ENCODE measurements at places on chromosomes 7 and 10. TPM values are rescaled to one million over a fixed set of nuclear protein-coding genes. Genes with fewer than 3 reads are reported as not detected.

DNA sequence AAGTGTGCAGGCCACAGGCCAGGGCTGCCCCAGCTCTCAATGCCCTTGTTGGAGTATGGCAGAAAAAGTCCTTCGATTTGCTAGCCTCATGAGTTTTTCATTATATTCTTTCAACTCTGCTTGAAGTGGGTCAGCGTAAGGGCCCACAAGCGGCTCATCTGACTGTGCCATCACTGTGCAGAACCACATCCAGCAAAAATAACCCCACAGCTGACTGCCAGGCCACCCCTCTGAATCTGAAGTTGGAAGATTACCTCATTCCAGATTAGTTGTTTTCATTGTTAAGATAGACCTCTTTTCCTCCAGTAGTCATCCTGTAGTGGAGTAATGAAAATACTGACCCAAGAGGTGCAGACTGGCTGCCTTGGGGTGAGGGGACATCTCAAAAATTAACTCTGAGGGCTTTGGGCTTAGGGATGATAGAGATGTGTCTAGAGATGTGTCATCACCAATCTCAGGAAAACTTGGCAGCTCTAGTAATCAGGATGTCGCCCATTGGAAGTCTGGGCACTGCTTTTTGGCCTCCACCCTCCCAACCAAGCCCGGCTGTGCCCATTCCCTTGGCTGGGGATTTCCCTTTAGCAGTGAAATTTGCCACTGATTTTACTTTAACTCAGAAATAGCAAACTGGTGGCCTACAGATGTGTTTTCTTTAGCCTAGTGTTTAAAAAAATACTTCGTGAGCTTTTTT is 164.3 kb downstream of the LCOR start:
- no peaks in the 10 kb centered on the region for H3K4me1 ChIP-seq
- H3K27ac ChIP-seq = no peak overlapping the region
- H3K27me3 ChIP-seq = no peaks in the 10 kb centered on the region
- H3K4me3 ChIP-seq = no peak overlapping the region
- no peak for DNase-seq
- H3K36me3 ChIP-seq = no peaks in the 10 kb centered on the region

The WDR37 gene
- 9.1 TPM for total RNA-seq

DNA sequence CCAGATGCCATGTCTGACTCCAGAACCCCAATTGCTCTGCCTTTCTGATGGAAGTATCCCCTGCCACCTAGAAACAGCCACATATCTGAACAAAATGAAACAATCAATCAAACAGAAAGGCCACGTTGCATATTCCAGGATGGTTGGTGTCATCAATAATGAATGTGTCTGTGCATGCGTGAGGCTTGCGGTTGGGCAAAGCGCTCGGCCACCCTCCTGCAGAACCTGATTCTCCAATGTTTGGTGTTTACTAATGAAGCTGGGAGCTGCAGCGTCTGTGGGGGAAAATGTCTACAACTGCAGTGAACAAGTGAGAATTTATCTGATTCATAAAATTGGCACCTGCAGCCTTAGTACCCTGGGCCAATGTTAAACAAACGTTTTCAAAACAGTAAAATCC is 121.2 kb upstream of the ADARB2 start:
- no peaks in the 10 kb centered on the region for H3K4me1 ChIP-seq
- no peak overlapping the region for H3K4me3 ChIP-seq
- DNase-seq = no peak
- H3K27me3 ChIP-seq = no peaks in the 10 kb centered on the region
- no peaks in the 10 kb centered on the region for H3K36me3 ChIP-seq

The CFAP46 gene
- total RNA-seq = 1.4 TPM

- H3K27ac ChIP-seq = no peak overlapping the region
- no peaks in the 10 kb centered on the region for H3K27me3 ChIP-seq
- no peaks in the 10 kb centered on the region for H3K4me1 ChIP-seq
Observed at GRCh38 chr7:81501220-81501619, 268.6 kb downstream of the HGF start.

DNA sequence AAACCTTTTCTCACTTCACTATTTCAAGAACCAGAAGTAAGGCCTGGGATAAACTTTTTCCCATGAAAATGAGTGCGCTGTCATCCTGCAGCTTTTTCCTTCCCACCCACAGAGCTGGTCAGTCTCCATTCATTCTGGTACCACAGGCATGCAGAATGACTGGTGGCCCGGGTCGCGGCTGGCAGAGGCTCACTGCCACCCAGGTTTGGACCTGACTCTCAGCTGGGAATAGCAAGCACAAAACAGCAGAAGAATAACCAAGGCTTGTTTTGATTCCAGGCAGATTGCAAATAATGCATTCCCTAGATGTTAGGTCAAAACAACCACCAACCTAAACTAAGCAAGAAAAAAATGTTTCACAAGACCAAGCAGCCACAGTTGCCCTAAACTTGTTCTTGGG is 190.5 kb upstream of the NRP1 start:
- no peaks in the 10 kb centered on the region for H3K36me3 ChIP-seq
- no peak overlapping the region for H3K27ac ChIP-seq
- DNase-seq = no peak
